Bronchial epithelial cell (primary cell): ENCODE measurements at places on chromosomes 13 and 19. TPM values are rescaled to one million over a fixed set of nuclear protein-coding genes. Genes with fewer than 3 reads are reported as not detected.
A peak's percentile ranks its signal among the peaks of the same experiment; 100 is the strongest.

Gene ZNF600
- 9.1 and 10.0 TPM in 2 replicates for total RNA-seq

Gene BCAM
- 16.6 and 35.8 TPM in 2 replicates for total RNA-seq

Gene CALR3
- 0.26 and 0.51 TPM in 2 replicates for total RNA-seq

Gene KASH5
- total RNA-seq = not detected in 2 replicates

- no peak for DNase-seq
These were observed 3.2 kb downstream of the PIAS4 start for GRCh38 chr19:4010808-4011110.

DNA sequence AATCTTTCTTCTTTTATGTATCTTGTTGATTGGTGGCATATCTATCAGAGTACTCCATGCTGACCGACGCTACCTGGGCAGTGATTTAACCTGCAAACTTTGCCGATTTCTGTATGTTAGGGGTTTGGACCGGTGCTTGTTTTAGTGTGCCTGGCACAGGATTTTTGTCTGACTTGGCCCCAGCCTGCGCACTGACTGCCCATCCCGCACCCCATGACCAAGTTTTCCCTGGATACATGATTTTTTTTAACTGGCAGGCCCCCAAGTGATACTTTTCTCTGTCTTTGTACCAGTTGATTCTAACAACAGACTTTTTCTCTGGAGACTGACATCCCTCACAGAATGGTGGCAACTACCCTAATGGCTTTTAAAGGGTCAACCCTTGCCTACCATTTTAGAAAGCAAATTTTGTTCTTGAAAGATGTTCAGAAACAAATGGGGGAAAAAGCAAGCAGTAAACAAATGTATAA lies 69.0 kb upstream of the C1QTNF9B start:
- DNase-seq = no peak

DNA sequence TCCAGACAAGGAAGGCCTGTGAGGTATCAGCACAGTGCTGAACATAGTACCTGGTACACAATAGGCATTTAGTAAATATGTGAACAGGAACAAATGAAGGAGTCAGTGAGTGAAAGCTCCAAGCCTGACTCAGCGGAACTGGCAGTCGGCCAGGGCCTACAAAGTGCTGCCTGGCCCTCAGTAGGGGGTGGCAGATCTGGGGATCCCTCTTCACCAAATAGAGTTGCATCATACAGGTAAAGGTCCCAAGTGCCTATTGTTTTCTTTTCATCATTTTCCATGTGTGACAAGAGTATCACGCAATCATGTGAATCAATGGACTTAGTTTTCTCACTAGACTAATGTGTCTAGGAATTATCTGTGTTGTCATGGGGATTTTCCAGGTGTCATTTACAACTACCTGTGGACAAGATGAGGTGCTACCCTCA lies 9.2 kb downstream of the CYP2B6 start:
- DNase-seq = peak; percentile 64

- no peak for DNase-seq
These were observed 23.8 kb downstream of the GJA3 start for GRCh38 chr13:20136781-20137703.

GRCh38 chr19:8221161-8221560 lies 12.0 kb downstream of the CERS4 start:
- no peak for DNase-seq

DNA sequence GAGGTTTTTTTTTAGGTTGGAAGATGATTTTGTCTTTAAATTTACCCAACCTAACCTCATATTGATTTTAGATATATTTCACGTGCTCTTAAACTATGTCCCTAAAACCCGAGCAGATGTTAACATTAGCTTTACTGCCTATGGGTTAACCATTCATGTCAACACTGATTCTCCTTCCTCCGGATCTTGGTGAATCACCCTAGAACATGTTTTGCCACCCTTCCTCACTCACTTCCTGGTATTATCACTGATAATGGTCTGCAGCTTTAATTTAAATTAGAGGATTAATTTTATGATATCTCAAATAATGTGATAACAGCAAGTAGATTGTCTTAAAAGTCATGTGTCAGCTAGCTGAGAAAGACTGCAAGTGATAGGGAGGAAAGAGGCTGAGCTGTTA lies 31.9 kb downstream of the HTR2A start:
- peak; percentile 44 for DNase-seq
